ENCODE measurements at places on chromosomes 4 and X.

DNA sequence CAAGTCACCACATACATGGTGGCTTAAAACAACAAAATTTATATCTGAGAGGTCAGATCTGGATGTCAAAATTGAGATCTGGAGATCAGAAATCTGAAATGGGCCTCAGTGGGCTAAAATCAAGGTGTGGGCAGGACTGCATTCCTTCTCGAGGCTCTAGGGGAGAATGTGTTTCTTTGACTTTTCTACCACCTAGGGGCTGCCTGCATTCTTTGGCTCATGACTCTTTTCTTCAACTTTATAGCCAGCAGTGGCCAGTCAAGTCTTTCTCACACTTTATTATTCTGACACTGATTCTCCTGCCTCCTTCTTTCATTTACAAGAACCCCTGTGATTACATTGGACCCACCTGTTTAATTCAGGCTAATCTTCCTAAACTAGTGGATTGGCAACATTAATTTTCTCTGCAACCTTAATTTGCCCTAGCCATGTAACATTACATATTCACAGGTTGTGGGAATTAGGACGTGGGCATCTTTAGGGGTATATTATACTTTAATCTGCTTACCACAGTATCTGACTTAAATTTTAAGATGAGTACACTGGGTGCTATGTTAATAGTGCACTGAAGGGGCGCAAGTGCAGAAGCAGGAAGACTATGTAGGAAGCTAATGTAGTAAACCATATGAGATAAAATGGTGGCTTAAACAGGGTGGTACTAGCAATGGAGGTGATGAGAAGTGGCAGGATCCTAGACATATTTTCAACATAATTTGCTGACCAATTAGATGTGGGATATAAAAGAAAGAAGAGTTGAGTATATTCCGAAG, 188.0 kb downstream of the SLC4A4 start:
- no peak for DNase-seq

GRCh38 chr4:84530871-84531270, 31.8 kb upstream of the NKX6-1 start:
- DNase-seq, result no peak

DNA sequence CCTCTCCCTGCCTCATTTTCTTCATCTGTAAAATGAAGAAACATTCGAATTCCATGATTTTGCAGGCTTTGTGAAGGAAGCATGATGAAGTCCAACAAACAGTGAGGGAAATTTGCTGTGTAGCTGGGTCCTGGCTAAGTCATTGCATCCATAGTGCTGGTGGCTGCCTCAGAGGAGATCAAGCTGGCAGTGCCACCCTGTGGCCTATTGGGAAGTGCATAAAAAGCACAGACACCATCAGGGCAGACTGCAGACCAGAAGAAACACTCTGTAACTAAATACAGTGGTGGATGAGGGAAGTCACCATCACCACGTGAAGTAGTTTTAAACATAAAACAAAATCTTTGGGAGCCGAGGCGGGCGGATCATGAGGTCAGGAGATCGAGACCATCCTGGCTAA, 40.7 kb upstream of the DDX3X start:
- DNase-seq, result no peak

DNA sequence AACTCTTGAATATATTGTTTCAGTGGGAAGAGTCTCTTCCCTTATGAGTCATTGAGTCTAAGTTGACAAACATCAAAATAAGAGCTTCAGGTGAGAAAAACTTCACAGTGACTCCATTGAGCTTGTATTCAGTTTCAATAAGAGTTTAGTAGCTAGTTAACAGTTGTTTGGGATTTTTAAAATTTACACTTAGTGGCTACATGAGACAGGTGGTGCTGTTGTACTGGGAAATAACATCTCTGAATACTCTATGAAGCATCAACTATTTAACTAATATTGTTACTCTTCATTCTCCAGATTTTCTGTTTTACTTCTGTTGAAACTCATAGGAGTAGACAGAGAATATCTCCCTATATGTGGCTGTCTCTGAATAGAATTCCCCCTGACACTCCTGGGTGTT, 1609.1 kb downstream of the C4orf33 start:
- DNase-seq, result no peak

- no peak for DNase-seq
Measured at GRCh38 chr4:185896817-185897488, 85.0 kb upstream of the SORBS2 start.

GRCh38 chr4:78482281-78482680, 69.3 kb upstream of the ANXA3 start:
- DNase-seq, result no peak
